ENCODE measurements at places on chromosomes 6 and 20.

GRCh38 chr6:22413681-22414311 is 117.0 kb upstream of the PRL start:
- DNase-seq = no peak

GRCh38 chr20:3296261-3297078 is 57.5 kb upstream of the SLC4A11 start:
- no peak for DNase-seq

DNA sequence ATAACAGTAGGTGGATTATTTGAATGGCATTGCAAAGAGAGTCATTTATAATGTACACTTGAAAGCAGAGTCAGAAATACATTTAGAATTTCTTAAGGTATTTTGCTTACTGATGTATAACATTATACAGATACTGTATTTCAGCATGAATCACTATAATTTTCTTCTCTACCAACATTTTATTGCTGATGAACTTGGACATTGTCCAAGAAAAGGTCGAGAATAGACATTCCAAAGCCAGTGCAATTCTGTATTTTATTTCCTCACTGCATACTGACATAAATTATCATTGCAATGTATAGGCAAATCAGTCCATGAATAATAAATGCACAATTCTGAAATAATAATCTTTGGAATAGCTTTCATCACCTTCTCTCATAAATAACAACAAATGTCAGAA is 1420.0 kb upstream of the EYS start:
- no peak for DNase-seq

GRCh38 chr20:22686097-22686496 is 101.7 kb upstream of the FOXA2 start:
- DNase-seq = peak; percentile 22

- no peak for DNase-seq
Observed at GRCh38 chr6:116963972-116964371, 86.9 kb downstream of the RFX6 start.

DNA sequence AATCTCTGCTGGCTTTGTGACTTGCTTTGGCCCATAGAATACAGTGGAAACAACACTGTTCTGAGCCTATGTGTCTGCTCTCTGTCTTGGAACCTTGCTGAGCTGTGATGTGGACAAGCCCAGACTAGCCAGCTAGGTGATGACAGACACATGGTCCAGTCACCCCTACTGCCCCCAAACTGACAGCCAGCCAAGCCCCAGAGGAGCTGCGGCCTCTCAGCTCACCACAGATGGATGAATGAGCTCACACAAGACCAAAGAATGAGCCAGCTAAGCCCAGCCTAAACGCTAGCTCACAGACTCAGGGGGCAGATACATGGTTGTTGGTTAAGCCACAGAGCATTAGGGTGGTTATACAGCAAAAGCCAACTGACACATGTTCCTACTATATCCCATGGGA is 4.1 kb downstream of the AARS2 start:
- no peak for DNase-seq

- DNase-seq = no peak
Observed at GRCh38 chr6:81942067-81942370, 189.5 kb upstream of the TENT5A start.

GRCh38 chr6:128616342-128616741 is 95.9 kb upstream of the PTPRK start:
- DNase-seq = no peak

DNA sequence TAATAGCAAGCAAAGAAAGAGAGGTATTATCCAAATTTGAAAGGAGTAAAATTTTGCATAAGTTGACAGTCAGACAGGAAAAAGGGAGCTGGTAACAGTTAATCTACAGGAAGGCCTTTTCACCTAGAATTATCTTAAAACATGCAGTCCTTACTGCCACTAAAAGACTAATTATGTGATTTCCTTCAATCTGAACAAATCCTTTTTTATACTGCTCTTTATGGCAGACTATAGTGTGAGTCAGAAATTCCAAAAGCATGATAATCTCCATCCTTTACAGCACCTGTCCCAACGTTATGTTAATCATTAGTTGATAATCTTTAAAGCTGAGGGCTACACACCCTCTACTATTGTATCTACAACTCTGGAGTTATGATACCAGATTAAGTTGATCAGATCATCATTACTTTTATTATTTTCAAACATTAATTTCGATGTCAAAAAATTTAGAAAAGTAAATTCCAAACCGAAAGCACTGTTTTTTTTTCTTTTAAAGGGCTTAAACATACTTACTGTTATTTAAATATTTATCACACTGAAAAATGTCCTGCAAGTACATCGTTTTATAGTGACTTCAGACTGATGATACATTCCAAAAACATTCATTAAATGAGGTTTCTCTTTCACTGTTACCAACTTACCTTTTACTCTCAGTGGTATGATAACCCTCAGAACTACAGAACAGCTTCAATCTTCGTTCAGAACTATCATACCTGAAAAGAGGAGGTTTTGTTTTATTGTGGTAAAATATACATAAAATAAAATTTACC is 33.2 kb upstream of the AKAP7 start:
- DNase-seq = no peak

DNA sequence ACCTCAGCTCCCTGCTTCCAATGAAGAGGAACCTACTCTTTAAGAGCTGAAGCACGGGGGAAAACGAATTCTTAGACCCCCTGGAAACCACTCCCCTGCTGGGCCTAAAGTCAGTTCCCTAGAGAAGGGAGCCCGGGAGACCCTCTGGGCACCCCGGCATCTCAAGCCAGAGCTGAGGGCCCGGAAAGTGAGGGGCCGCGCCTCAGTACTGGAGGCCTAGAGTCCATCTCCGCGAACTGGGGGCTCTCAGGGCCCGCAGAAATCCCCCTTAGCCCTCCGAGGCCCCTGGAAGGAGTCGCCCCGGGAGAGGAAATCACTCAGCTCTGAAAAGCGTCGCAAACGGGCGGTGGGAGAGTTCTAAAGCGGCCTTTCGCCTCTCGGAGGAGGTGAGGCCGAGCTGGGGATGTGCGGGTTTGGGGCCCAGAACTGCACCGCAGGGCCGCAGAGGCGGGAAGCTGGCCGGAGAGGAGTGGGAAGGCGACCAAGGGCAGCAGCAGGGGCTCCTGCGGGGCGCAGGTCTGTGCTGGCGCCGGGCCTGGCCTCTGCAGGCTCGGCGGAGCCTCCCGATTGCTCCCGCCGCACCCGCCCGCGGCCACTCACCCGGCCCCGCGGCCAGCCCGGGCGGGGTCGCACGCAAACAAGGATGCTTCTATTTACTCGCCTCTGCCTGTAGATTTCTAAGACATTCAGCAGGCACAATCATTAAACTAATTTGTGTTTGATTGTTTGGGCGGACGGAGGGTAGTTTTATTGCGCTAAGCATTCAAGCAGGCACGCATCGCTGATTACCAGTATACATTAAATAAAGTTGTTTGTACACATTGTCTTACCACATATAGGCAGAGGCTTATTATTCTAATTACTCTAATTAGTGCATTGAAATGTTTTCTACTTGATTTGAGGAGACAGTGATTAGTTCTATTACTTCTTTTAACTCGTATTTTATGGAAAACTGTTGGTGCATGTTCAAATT is 9.2 kb downstream of the POU3F2 start:
- DNase-seq = peak; percentile 42

DNA sequence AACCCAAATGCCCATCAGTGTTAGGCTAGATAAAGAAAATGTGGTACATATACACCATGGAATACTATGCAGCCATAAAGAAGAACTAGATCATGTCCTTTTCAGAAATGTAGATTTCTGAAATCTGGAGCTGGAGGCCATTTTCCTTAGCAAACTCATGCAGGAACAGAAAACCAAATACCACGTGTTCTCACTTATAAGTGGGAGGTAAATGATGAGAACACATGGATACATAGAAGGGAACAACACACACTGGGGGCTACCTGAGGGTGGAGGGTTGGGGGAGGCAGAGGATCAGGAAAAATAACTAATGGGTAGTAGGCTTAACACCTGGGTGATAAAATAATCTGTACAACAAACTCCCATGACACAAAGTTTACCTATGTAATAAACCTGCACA is 188.9 kb upstream of the PRND start:
- no peak for DNase-seq

GRCh38 chr6:3159805-3160781 is 2.7 kb upstream of the TUBB2A start:
- DNase-seq = peak; percentile 34

DNA sequence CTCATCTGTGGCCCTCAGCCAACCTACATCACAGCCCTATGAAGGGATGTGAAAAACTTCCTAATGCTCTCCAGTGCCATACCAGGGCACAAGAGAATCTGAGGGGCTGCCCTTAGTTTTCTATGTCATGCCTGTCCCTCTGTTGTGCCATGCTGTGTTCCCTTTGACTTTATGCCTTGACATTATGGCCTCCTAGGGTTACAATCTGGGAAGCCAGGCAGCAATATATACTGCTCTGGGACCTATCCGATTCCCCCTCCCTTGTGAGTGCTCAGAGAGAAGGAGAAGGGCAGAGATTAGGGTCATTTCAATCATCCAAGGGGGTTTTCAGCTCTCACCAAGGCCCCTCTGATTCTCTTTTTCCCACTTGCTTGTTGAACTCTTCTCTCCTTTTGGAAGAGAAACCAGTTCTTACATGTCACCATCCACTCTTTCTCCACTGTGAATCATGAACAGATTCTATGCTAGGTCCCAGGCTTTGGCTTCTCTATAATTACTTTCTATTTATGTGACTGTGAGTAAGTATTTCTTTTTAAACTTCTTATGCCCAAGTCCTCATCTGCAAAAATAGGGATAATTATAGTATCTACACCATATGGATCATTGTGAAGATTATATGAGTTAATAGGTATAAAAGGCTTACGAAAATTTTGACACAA is 14.2 kb upstream of the FRK start:
- no peak for DNase-seq

DNA sequence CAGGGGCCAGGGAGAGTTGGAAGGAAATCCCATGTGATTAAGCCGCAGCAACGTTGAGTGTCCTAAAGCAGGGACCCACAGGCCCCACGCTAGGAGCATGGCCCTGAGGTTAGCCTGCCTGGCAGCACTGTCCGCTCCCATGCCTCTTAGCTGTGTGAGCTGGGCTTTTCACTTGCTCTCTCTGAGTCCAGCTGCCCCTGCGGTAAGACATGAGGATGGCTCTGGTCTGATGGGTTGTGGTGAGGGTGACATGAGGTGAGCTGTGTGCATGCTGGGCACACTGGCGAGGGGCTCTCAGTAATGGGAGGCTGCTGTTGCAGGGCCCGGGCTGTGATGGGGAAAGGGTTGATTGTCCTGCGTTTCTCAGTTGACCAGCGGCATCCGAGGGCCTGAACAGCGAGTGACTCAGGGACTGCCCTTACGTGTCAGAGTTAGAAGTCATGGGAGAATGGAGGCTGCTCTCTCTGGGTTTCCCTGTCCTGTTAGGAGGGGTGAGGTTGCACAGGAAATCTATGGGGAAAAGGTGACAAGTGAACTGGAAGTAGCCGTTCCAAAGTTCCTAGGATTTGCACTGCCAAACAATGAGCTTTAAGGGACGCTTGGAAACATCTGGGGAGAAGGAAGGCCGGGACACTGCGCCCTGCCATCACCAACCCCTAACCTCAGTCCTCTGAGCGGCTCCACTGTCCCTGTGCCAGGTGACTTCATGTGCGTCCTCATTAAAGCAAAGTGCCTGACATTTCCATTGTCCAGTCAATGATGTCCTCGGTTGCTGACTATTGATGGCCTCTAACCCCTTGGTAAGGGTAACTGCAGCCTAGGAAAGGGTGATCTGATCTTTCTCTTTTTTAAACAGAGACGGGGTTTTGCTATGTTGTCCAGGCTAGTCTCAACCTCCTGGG is 51.3 kb downstream of the ADNP start:
- no peak for DNase-seq

- DNase-seq = no peak
Observed at GRCh38 chr20:63033794-63034709, 27.3 kb upstream of the BHLHE23 start.

- no peak for DNase-seq
Observed at GRCh38 chr6:87094576-87094975, 330 bp downstream of the CGA start.

- DNase-seq = peak; percentile 87
Observed at GRCh38 chr20:4601630-4602296, 119.9 kb upstream of the PRND start.

- no peak for DNase-seq
Observed at GRCh38 chr6:37695857-37696219, 1.8 kb downstream of the MDGA1 start.

- DNase-seq = no peak
Observed at GRCh38 chr6:146312608-146313007, 231.0 kb upstream of the RAB32 start.

DNA sequence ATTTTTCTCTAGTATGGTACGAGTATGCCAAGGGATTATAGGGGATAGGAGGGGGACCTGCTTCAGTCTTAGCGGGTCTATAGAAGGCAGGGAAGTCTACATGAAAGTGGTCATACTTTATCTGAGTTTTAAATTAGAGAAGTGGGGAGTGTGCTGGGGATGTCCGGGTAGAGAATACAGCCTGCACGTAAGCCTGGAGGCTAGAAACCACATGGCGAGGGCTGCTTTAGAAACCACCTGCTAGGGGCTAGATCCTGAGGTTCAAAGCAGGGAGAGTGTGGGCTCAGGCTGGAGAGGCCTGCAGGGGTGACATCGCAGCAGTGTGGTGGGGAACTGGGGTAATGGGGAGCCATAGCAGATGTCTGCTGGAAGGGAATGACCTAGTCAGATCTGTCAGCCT is 85.2 kb downstream of the VEGFA start:
- no peak for DNase-seq

GRCh38 chr6:79404261-79404660 is 133.0 kb downstream of the LCA5 start:
- no peak for DNase-seq

- no peak for DNase-seq
Observed at GRCh38 chr20:12047838-12048432, 130.2 kb downstream of the BTBD3 start.

GRCh38 chr6:81736428-81736827 is 16.1 kb downstream of the TENT5A start:
- DNase-seq = no peak

- DNase-seq = no peak
Observed at GRCh38 chr6:108156180-108156937, 9.5 kb upstream of the NR2E1 start.

GRCh38 chr20:25389858-25390537 is 637 bp downstream of the ABHD12 start:
- DNase-seq = no peak

GRCh38 chr6:148987982-148988381 is 241.2 kb downstream of the UST start:
- DNase-seq = no peak

GRCh38 chr6:90266905-90267621 is 29.6 kb downstream of the BACH2 start:
- no peak for DNase-seq

Measured in putamen (tissue), 1 donor.